ENCODE measurements at places on chromosomes 13 and 19.

- no peak for DNase-seq
Observed at GRCh38 chr19:51026554-51026831, at the start of gene KLK11. TSS of gene KLK11 (minus strand) at chr19:51026616. CDS start at chr19:51025631, 985 bp downstream.

DNA sequence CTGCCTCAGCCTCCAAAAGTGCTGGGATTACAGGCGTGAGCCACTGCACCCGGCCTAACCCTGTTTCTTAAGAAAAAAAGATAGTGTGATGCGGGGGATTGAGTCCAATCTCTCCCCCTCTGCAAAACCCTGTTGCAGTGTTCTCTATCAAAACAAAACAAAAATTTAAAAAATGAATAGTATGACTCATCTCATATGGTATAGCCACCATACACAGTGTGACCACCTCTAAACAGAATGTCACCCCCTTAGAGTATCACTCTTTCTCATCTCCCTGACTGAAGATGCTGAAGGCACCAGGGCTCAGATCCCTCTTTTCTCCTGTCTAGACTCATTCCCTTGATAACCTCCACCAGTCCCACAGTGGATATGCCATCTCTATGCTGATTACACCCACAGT, 6.8 kb upstream of the ERF start:
- no peak for DNase-seq

DNA sequence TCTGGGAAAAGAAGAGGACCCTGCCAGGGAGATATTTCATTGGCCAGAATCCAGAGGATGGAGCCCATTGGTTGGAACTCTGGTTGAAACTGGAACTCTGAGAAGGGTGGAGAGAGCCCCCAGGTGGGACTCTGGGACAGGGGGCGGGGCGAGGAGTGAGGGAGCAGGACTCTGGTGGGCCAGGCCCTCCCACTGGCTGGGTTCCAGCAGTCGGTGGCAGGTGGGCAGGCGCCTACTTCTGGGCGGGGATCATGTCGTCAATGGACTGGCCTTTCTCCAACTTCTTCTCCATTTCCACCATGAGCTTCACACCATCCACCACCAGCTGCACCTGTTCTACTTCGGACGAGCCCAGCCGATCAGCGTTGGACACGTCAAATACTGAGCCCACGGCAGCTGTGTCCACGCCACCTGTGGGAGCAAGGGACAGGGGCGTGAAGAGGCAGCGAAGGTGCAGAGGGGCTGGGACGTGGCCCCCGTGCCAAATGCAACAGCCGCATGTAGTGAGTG, 16.1 kb downstream of the CKM start:
- DNase-seq, result no peak

GRCh38 chr13:68929075-68929745, 1178.4 kb upstream of the ATXN8OS start:
- DNase-seq, result no peak

GRCh38 chr19:18393836-18394235, 3.6 kb downstream of the LRRC25 start:
- DNase-seq, result no peak

GRCh38 chr13:43767341-43767931, 19.3 kb downstream of the ENOX1 start:
- DNase-seq, result no peak

DNA sequence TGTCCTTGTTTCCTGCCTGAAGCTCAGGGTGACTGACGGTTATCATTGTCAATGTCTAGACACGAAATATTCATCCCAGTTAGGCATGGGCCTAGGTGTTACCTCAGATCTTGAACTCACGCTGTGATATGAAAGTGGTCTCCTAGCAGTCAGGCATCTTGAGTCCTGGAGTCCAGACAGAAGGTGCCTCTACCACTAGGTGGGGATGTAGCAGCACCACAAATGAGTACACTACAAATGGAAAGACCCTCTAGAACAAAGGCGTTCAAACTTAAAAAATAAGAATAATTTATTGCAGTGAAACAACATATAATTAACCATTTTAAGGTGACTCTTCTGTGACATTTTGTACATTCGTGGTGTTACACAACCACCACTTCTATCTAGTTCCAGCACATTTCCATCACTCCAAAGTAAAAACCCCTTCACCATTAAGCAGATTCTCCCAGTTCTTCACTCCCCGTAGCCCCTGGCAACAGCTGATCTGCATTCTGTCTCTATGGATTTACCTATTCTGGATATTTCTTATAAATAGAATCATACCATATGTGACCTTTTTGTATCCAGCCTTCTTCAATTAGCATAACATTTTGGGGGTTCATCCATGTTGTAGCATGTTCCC, 11.9 kb upstream of the FRY start:
- peak; percentile 89 for DNase-seq

- DNase-seq, result no peak
Observed at GRCh38 chr19:28213470-28214082, 999.4 kb downstream of the UQCRFS1 start.

GRCh38 chr19:12833738-12834565, 427 bp downstream of the RTBDN start:
- peak; percentile 58 for DNase-seq

DNA sequence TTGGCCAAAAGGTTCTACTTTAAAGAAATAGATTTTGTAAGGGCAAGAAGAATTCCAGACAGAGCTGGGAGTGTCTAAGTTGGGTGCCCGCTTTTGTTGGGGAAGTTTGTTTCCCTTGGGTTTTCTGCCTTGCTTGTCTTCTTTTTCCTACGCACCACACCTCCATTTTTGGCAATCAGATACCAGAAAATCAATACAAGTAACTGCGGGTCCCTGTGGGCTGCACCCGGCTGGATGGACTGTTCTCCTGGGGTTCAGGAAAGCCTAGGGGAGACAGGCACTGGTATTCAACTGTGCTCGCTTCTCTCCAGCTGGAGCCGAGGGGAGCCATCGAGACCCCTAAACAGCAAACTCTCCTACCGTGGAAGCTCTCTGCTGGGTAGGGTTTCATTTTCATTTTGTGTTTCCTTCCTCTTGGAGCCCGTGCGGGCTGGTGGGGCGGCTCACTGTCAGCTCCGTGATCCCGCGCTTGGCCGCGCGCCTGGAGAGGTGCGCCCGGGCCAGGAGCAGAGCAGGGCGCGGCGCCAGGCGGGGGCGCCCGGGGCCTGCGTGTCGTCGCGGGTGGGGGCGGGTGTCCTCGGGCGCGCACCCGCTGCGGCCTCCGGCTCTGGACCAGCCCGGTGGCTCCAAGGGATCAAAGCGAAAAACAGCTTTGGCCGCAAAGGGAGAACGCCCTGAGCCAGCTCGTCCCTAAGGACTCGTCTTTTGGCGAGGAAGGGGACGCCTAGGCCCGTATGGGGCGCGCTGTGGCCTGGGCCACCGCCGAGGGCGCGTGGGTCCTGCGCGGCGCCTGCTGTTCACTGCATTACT, 347.2 kb downstream of the ZNF536 start:
- DNase-seq, result peak; percentile 64

DNA sequence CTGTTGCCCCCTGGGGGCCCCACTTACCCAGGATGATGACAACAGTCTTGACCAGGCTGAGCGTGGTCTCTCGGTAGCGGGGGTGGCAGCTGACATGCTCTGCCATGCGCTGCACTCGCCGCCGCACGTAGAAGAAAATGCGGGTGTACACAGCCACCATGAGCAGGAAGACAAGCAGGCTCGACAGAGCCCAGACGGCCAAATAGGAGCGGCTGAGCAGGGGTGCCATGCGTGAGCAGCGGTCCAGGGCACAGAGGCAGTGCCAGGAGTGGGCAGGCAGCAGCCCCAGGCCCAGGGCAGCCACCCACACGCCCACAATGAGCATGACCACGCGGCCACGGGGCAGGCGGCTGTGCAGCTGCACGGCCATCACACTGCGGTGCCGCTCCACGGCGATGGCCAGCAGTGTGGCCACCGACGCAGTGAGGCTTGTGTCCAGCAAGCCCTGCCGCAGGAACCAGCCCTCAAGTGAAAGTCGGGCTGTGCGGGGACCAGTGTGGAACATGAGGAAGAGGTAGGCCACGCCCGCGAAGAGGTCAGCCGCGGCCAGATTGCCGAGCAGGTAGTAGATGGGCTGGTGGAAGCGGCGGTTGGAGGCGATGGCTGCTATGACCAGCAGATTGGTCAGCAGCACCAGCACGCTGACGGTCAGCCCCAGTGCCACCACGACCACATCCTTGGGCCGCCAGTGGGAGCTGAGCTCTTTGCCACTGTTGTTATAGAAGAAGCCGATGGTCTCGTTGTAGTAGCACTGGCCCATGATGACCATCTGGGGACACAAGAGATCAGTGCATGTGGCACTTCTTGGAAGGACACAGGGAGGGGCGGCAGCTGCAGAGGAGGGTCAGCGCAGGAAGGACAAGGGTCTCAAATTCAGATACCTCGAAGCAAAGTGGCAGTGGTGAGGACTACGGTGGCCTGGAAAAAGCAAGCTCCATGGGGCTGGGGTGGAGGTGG, 1.2 kb downstream of the LPAR2 start:
- DNase-seq, result no peak

GRCh38 chr13:23440821-23441618, 7.5 kb upstream of the SACS start:
- DNase-seq, result no peak

- no peak for DNase-seq
Observed at GRCh38 chr13:73757481-73758233, 376.5 kb downstream of the KLF12 start.

DNA sequence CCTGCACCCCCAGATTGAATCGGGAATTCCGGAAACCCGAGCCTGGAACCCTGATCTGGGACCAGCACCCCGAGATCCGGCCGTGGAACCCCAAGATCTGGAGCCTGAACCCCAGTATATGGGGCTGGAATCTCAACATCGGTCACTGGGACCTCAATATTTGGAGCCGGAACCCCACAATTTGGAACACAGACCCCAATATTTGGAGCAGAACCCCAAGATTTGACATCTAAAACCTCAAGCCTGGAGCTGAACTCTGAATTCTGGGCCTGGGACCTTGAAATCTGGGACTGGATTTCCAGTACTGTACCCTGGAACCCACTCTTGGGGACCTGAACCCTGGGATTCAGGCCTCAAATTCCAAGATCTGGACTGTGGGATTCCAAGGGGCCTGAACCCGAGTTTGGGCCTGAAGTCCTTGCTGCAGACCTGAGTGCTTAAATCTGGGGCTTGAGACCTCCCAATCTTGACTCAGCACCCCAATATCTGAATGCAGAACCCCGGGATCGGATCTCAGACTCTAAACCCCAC, 629 bp downstream of the LRFN3 start:
- DNase-seq, result no peak

DNA sequence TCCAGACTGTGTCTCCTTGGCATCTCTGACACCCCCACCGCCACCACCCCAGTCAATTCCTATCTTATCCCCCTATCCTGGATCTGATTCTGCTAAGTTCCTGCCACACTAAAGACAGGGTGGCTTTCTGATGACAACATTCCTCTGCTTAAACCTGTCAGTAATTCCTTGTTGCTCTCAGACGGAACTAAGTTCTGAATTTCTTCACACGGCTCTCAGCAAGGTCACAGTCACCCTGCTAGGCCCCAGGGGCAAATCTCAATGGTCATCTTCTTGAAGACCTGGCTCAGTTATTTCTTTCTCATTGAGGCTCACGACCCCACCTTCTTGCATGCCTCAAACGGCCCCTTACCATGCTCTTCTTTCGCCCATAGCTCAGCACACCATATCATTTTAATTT, 7.6 kb downstream of the ALOX5AP start:
- no peak for DNase-seq

DNA sequence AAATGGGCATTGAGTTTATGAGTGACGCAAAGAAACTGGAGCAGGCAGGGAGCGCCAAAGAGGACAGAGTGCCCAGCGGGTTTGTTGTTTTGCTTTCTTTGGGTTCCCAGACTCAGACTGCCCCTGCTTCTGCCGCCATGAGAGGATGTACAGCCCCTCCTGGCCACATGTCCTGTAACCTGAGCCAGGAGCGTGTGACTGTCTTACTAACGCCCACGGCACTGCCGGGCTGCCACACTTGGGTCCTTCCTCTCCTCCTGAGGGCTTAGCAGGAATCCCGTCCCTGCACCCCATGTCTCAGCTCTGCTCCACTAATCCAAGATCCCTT, 80.5 kb downstream of the GPR12 start:
- DNase-seq, result no peak

DNA sequence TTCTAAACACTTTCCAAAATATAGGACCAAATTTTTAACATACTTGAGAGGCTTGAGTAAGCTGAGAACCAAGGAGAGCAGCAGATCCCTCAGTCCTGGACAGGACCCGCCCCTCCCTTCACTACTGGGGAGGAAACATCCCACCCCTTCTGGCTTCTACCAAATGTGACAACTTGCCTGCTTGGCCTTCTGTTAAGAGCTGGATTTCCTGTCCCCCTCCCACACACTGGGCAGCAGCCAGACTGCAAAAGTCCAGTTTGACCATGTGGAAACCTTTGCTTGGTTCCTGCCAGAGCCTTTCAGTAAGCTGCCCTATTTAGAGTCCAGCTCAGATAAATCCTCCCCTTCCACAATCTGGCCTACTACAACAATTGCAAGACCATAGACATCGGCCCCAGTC, 84.3 kb downstream of the FGF14 start:
- DNase-seq, result no peak

GRCh38 chr13:40776681-40777165, 5.7 kb upstream of the MRPS31 start:
- peak; percentile 91 for DNase-seq

- peak; percentile 13 for DNase-seq
Observed at GRCh38 chr13:96994017-96994857, at the start of gene OXGR1. TSS of gene OXGR1 (minus strand) at chr13:96994476. CDS start at chr13:96987759, 6,717 bp downstream.

GRCh38 chr19:3617463-3617862, 9.1 kb downstream of the CACTIN start:
- DNase-seq, result peak; percentile 86

DNA sequence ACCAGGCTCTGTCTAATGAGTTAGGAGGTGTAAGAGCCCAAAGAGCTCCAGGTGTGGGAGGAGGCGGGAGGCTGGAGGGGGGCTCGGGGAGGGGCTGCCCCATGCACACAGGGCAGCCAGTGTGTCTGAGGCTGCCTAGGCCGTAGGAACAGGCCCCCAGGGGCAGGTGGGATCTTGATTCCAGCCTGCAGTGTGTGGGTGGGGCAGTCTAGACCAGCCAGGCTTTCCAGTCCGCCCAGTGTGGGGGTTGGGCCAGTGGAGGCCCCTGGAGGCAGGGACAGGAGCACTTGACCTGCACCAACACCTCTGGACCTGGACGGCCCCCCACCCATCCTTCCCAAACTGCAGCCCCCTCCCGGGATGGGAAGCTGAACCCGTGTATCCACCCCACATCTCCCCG, 5.4 kb upstream of the CAMSAP3 start:
- no peak for DNase-seq

- no peak for DNase-seq
Observed at GRCh38 chr13:75633285-75633684, 2.8 kb upstream of the LMO7 start.

DNA sequence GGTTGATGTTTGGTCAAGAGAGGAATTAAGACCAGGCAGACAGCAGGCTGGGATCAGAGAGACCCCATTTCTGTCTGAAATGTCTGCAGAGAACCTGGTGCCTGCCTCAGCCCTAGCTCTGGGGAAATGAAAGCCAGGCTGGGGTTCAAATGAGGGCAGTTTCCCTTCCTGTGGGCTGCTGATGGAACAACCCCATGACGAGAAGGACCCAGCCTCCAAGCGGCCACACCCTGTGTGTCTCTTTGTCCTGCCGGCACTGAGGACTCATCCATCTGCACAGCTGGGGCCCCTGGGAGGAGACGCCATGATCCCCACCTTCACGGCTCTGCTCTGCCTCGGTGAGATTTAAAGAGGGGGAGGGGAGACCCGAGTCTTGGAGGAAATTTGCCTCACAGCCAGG, at the start of gene LILRB4:
Gene LILRB4, plus strand, starts transcription at position 256 of the 400 bp plus-strand sequence. Its CDS starts 49 bp downstream, at position 305.
- no peak for DNase-seq

GRCh38 chr13:47067306-47067705, 170.5 kb upstream of the HTR2A start:
- DNase-seq, result no peak

Data from hematopoietic multipotent progenitor cell treated with erythropoietin and hydrocortisone succinate and interleukin-3 and kit ligand, for 4 days (in vitro differentiated cells).